ENCODE measurements at places on chromosomes 13 and 19.

DNA sequence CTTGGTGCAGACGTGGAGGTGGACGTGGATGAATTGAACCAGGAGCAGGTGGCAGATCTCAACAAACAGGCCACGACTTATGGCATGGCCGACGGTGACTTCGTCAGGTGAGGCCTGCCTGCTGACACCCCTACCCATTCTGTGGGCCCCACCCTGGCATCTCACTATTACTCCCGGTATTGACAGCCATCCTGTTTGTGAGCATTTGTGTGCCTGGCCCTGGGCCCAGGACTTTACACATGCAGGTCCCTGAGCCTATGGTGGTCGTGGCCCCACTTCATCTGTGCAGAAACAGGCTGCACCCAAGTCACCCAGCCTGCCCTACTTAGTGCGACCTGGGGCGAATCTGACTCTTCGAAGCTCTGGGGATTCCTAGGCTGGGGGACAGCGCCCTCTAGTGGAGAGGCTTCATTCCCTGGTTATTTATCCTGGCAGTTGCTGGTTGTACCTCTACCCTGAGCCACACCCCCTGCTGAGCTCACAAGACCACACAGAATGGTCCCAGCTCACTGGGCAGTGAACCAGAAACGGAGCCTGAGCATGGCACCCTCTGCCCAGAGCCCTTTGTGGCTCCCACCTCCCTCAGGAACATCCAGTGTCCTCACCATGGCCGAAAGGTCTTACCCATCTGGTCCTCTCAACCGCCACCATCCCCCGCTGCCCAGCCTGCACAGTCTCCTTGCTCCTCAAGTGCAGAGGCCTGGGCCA lies 16.9 kb downstream of the ZNF296 start:
- DNase-seq: peak; percentile 60

- DNase-seq: peak; percentile 94
Observed at GRCh38 chr13:26619358-26619757, 61.9 kb downstream of the WASF3 start.

- no peak for DNase-seq
Observed at GRCh38 chr19:49247676-49248075, 77.3 kb downstream of the SLC6A16 start.

DNA sequence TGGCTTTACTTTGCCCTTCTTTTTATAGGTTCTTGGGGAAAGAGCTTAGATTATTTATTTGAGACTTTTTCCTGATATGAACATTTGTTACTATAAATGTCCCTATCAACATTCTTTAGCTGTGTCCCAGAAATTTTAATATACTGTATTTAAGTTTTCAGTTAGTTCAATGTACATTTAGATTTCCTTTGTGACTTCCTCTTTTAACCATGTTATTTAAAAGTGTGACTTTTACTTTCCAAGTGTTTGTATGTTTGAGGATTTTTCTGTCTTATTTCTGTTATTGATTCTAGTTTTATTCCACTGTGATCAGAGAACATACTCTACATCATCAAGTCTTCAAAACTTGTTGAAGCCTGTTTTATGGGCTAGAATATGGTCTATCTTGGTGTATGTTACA lies 72.7 kb upstream of the SPRY2 start:
- DNase-seq: no peak

DNA sequence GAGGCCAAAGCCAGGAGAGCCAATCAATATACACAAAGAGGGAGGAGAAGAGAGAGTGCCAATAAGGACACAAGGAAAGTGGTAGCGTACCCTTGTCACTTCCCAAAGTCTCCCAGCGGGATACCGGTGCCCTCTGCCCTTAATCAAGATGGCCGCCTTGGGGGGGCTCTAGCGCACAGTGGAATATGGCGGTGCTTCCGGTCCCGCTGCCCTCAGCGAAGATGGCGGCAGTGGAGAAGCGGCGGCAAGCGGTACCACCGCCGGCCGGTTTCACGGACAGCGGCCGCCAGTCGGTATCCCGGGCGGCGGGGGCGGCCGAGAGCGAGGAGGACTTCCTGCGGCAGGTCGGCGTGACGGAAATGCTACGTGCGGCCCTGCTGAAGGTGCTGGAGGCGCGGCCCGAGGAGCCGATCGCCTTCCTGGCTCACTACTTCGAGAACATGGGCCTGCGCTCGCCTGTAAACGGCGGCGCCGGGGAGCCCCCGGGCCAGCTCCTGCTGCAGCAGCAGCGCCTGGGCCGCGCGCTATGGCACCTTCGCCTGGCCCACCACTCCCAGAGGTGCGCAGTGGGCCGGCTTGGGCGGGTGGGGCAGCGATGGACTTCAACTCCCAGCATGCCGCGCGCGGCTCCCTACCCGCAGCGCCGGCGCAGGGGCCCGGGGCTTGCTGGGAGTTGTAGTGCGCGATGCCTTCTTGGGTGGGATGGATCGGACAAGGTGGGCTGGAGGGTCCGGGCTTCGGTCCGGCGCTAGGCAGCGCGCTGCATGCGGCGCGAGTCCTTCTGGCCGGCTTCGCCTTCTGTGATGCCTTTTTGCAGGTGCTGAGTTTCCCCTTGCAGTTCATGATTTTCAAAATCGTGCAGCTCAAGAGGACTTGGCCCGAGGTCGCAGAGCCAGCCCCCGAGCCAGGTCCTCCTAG lies at the start of gene TPGS1:
TSS of gene TPGS1 (plus strand) at position 212 of the 918 bp plus-strand sequence. CDS start at position 222, 10 bp downstream.
- peak; percentile 99 for DNase-seq

GRCh38 chr19:47073574-47073973 lies 25.1 kb upstream of the TMEM160 start:
- no peak for DNase-seq

- DNase-seq: no peak
Observed at GRCh38 chr13:51235186-51235585, 13.0 kb downstream of the FAM124A start.

Data from HCEC 1CT (cell line).